ENCODE measurements at places on chromosomes 13 and 19.

- no peaks in the 10 kb centered on the region for H3K4me1 ChIP-seq
- H3K4me3 ChIP-seq: no peak overlapping the region
- no peak for DNase-seq
- no peak overlapping the region for H3K27ac ChIP-seq
These were observed 102.9 kb upstream of the STARD13 start for GRCh38 chr13:33388286-33388998.

DNA sequence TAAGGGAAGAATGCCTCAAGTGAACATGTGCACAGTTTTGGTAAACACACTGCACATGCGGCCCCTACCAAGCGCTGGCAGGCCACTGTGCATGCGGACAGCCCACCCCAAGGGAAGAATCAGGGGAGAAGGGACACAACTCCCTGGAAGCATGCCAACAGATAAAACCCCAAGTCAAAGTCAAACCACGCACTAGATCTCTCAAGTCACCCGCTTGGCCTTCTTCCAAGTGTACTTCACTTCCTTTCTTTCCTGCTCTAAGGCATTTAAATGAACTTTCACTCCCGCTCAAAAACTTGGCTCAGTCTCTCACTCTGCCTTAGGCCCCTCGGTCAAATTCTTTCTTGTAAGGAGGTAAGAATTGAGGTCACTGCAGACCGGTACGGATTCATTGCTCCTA lies 4.6 kb upstream of the RFXAP start:
- no peak overlapping the region for H3K27ac ChIP-seq
- no peak overlapping the region for H3K4me3 ChIP-seq

DNA sequence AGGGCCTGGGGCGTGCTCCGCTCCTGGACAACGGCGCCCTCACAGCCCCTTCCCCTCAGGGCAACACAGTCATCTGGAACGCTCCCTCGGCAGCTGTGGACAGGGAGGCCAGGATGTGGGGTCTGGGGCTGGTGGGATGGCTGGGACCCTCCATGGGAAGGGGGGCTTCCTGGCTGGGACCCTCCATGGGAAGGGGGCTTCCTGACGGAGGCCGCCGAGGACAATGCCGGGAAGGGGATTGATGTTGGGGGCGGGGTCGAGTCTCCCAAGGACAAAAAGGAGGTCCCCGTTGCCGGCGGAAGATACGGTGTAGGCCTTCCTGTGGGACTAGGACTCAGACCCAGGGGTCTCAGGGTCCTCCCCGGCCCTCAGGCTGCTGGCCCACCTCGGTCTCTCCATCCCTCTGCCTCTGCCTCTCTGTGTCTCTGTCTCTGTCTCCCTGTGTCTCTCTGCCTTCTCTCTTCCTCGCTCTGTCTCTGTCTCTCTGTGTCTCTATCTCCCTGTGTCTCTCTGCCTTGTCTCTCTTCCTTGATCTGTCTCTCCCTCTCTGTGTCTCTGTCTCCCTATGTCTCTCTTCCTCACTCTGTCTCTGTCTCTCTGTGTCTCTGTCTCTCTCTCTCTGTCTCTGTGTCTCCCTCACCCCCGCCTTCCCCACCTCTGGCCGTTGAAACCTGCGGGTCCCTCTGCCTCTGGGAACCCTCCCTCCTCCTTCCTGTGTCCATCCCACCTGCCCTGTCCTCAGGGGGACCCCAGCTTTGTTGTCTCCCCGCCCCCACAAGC lies 2.7 kb upstream of the MADCAM1 start:
- DNase-seq: no peak
- no peak overlapping the region for H3K4me3 ChIP-seq
- peaks cover 5% of the 10 kb centered on the region for H3K27me3 ChIP-seq
- H3K4me1 ChIP-seq: peaks cover 6% of the 10 kb centered on the region
- no peak overlapping the region for H3K27ac ChIP-seq

- no peak overlapping the region for H3K27ac ChIP-seq
- H3K4me1 ChIP-seq: 0 out of 2 replicates have a peak, but pooled peaks cover 1% of the 10 kb centered on the region
- no peak overlapping the region for H3K4me3 ChIP-seq
- DNase-seq: no peak
- H3K27me3 ChIP-seq: no peaks in the 10 kb centered on the region
These were observed 68.3 kb downstream of the DNAJC3 start for GRCh38 chr13:95745289-95745688.

DNA sequence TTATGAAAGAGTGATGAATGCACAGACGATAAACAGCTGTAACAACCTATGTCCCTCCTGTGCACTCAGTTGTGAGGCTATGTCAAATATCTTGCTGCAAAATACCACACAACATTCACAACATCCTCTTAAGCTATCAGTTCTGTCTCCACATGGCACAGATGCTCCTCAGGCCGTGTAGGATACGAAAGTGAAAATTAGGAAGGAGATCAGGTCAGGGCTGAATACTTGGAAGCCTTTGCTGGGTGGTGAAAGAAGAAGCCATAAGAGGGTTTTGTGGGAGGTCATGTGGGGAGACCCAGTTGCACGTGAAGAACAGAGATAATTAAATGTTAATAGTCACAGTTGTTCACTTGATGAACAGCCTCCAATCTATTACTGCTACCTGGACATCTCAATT lies 58.9 kb downstream of the RXFP2 start:
- no peak for DNase-seq
- H3K36me3 ChIP-seq: no peaks in the 10 kb centered on the region
- H3K4me1 ChIP-seq: no peaks in the 10 kb centered on the region
- no peak overlapping the region for H3K4me3 ChIP-seq
- no peak overlapping the region for H3K27ac ChIP-seq

DNA sequence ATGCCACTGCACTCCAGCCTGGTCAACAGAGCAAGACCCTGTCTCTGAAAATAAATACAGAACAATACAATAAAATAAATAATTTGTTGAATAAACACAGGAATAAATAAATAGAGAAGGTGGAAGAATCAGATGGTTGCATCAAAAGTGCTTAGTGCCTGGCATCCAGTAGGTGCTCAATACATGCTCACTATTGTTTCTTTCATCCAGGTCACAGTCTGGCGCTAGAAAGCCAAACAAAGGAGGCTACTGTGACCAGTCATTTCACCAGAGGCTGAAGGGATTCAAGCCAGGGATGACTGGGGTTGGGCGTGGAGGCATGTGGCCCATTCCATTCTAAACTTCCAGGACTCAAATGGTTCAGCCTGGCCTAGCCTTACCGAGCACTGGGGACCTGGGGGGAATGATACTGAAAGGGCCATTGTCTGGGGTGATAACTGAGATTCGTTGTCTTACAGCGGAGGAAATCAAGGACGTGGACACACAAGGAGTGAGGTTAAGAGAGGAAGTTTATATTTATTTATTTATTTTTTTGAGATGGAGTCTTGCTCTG lies 3.6 kb upstream of the NDUFB7 start:
- peaks cover 2% of the 10 kb centered on the region for H3K4me1 ChIP-seq
- H3K27me3 ChIP-seq: no peaks in the 10 kb centered on the region
- no peak overlapping the region for H3K27ac ChIP-seq
- no peaks in the 10 kb centered on the region for H3K36me3 ChIP-seq

GRCh38 chr19:3950871-3951861 lies 18.3 kb downstream of the NMRK2 start:
- DNase-seq: no peak
- H3K27me3 ChIP-seq: no peaks in the 10 kb centered on the region
- no peak overlapping the region for H3K4me3 ChIP-seq
- H3K4me1 ChIP-seq: no peaks in the 10 kb centered on the region

DNA sequence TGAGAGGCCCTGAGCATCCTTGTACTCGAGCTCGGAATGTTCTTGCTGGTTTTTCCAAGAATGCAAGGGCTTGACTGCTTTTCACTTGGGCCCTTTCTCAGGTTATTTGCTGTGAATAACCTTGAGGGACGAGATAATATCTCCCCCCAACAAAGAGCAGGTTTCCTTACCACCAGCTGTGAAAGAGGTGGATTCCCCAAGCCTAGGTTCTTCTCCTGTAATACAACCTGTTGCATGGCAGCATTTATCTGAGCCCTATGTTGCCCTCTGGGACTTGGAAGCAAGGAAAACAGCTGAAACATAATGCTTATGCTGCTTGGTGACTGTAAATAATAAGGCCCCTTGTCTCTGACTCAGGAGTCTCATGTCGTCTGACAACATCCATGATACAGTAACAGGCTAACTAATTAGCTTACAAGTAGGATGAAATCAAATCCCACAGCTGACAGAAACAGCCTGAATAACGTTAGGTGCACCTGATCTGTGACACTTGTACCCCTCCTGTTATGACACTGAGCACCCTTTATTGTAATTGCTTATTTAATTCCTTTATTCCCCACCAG lies 43.6 kb upstream of the RCBTB2 start:
- DNase-seq: no peak
- H3K4me1 ChIP-seq: no peaks in the 10 kb centered on the region

DNA sequence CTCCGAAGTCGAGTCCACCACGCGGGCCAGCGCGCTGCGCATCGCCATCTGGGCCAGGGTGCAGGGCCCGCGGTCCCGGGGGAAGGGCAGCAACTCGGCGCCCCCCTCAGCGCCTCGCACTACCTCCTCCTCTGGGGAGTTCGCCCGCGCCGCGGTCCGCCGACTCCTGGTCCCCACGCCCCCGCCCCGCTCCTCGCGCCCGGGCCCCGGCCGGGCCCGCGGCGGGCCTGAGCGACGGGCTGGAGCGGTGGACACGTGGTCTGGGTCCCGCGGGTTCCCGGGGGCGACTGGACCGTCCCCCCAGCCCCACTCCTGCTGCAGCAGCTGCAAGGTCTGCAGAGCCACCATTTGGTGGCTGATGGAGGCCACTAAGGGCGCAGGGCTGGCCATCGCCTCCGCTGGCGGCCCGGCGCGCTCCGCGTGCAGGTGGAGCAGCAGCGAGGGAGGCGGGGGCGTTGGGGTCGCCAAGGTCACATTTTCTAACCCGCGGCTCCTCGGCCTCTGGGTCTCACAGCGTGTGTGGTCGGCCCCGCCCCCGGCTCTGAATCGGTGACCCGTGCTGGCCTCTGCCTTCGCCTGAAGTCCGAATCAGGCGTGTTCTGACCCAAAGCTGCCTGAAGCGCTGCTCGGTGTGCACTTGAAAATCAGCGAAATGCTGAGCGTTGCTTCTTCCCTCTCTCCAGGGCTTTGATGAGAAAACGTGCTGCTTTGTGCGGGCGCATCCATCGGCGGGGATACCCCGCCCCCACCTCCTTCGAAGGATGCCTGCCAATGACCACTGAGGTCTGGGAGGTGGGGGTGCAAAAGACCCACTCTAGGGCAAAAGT lies at the start of gene DLEU7:
Gene DLEU7, minus strand, starts transcription at position 436 of the 827 bp plus-strand sequence. Its CDS starts 46 bp downstream, at position 390.
- H3K4me3 ChIP-seq: peak within 1 kb of the TSS; percentile 45
- H3K36me3 ChIP-seq: no peaks in the 10 kb centered on the region
- peaks cover 2% of the 10 kb centered on the region for H3K4me1 ChIP-seq
- no peak within 1 kb of the TSS for H3K27ac ChIP-seq
- H3K27me3 ChIP-seq: no peaks in the 10 kb centered on the region

- no peak overlapping the region for H3K4me3 ChIP-seq
- H3K36me3 ChIP-seq: no peaks in the 10 kb centered on the region
- no peak overlapping the region for H3K27ac ChIP-seq
These were observed 1.8 kb upstream of the CEACAM16 start for GRCh38 chr19:44696939-44697669.

- no peak overlapping the region for H3K4me3 ChIP-seq
- peaks cover 4% of the 10 kb centered on the region for H3K4me1 ChIP-seq
- no peaks in the 10 kb centered on the region for H3K27me3 ChIP-seq
- DNase-seq: no peak
- no peaks in the 10 kb centered on the region for H3K36me3 ChIP-seq
- H3K27ac ChIP-seq: no peak overlapping the region
These were observed 239.0 kb downstream of the RGCC start for GRCh38 chr13:41696163-41697003.

- DNase-seq: no peak
- no peak overlapping the region for H3K4me3 ChIP-seq
- peaks cover 8% of the 10 kb centered on the region for H3K36me3 ChIP-seq
- no peaks in the 10 kb centered on the region for H3K27me3 ChIP-seq
- no peaks in the 10 kb centered on the region for H3K4me1 ChIP-seq
- H3K27ac ChIP-seq: no peak overlapping the region
These were observed 4.2 kb upstream of the LRG1 start for GRCh38 chr19:4543842-4544647.

GRCh38 chr19:3073159-3073563 lies 10.9 kb upstream of the TLE5 start:
- no peaks in the 10 kb centered on the region for H3K27me3 ChIP-seq
- peaks cover 2% of the 10 kb centered on the region for H3K4me1 ChIP-seq
- H3K36me3 ChIP-seq: no peaks in the 10 kb centered on the region
- no peak overlapping the region for H3K27ac ChIP-seq
- DNase-seq: no peak

DNA sequence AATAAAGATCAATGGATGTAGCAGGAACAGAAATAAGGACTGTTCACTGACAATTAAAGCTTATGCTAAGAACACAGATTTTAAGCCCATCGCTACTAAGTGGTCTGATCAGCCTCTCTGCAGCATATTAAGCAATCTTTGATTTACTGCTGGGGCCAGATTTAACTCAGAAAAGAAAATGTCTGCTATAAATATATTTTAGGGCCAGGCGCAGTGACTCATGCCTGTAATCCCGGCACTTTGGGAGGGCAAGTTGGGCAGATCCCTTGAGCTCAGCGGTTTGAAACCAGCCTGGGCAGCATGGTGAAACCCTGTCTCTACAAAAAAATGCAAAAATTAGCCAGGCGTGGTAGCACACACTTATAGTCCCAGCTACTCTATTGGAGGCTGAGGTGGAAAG lies 43.0 kb downstream of the METTL21C start:
- H3K27me3 ChIP-seq: no peaks in the 10 kb centered on the region
- DNase-seq: no peak
- H3K4me1 ChIP-seq: no peaks in the 10 kb centered on the region

DNA sequence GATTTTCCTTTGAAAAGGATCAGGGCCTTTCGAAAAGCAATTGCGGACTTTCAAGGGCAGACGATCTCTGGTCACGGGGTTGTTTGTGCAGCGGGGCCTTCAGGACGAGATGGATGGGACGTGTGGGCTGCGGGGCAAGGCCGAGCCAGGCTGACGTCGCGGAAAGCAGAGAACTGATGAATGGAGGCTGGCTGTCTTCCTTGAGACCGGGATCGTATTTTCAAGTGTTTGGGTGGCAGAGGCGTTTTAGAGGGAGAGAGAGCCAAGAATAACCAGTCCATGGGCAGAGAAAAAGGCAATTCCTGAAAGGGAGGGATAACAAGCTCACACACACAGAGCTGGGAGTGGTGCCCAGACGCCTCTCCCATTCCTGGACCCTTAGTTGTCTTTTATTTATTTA lies 138.9 kb upstream of the USP29 start:
- H3K4me3 ChIP-seq: no peak overlapping the region
- DNase-seq: no peak
- no peaks in the 10 kb centered on the region for H3K27me3 ChIP-seq
- H3K27ac ChIP-seq: no peak overlapping the region
- H3K4me1 ChIP-seq: no peaks in the 10 kb centered on the region

GRCh38 chr13:75968103-75968838 lies 332.1 kb downstream of the LMO7 start:
- H3K27me3 ChIP-seq: no peaks in the 10 kb centered on the region
- no peak overlapping the region for H3K4me3 ChIP-seq
- no peak overlapping the region for H3K27ac ChIP-seq
- DNase-seq: no peak
- H3K4me1 ChIP-seq: no peaks in the 10 kb centered on the region
- no peaks in the 10 kb centered on the region for H3K36me3 ChIP-seq

- no peak for DNase-seq
- no peaks in the 10 kb centered on the region for H3K4me1 ChIP-seq
- H3K27ac ChIP-seq: no peak overlapping the region
These were observed 5.3 kb upstream of the GPR183 start for GRCh38 chr13:99312493-99312883.
